ENCODE measurements at places on chromosomes 11 and 22.

GRCh38 chr11:7204778-7205177 is 46.9 kb upstream of the SYT9 start:
- no peak for DNase-seq

DNA sequence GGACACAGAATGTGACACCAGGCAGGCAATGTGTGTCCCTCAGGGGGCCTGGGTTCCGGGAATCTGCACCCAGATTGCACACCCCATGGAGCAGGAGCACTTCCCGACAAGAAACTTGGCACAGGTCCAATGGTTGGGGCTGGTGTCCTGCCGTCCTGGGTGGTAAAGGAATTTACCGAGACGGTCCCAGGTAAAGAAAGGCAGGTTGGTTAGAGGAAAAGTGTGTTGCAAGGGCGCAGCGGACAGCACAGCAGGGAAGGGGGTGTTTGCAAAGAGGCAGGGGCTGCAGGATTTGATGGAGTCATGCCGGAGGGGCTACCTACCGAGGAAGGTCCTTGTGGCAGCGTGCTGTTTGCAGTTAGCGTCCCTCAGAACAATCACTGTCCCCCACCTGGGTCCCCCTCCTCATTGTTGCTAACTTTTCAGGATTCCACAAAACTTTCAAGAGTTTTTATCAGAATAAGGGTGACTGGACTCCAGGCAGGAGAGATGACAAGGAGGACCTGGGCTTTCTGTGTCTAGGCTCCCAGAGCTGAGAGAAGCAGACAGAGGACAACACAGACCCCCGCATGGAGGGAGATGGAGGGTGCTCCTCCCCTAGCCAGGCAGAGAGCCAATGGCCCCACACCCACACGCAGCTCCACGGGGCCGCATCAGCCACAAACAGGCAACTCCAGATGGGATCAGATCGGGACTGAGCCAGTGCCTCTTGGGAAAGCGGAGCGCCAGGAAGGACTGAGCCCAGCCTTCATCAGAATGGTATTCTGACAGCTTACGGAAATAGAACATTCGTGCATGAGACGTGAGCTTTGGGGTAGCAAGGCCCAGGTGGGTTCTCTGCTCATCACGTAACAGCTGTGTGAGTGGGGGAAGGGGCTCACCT is 1423.9 kb downstream of the BRD1 start:
- DNase-seq = no peak

DNA sequence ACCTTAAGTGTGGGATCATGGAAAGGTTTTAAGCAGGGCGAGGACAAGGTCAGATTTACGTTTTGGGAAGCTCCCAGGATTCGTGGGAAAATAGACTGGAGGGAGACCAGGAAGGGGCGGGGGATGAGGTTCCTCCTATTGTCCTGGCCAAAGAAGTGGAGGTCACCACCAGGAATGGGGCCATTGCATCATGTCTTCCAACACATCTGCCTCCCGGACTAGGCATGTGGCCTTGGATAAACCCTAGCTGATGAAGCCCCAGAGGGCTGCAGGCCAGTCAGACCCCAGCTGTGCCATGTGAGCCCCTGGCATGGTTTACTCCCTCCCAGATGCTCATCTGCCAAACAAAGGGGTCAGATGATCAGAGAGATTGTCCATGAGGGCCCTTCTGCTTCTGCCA is 11.5 kb upstream of the YWHAH start:
- DNase-seq = no peak

- DNase-seq = no peak
Measured at GRCh38 chr11:21072558-21072957, 403.2 kb downstream of the NELL1 start.

- no peak for DNase-seq
Measured at GRCh38 chr11:92304271-92304670, 79.7 kb downstream of the FAT3 start.

GRCh38 chr22:47029244-47030074 is 267.0 kb downstream of the TBC1D22A start:
- no peak for DNase-seq

GRCh38 chr11:64241491-64242374 is 838 bp downstream of the FKBP2 start:
- DNase-seq = peak; percentile 29

GRCh38 chr11:110069158-110069737 is 23.9 kb upstream of the ZC3H12C start:
- DNase-seq = peak; percentile 41

GRCh38 chr22:47657224-47657623 is 894.8 kb downstream of the TBC1D22A start:
- DNase-seq = no peak

- no peak for DNase-seq
Measured at GRCh38 chr11:36041988-36042611, 98.2 kb downstream of the LDLRAD3 start.

GRCh38 chr11:109971184-109971523 is 122.0 kb upstream of the ZC3H12C start:
- no peak for DNase-seq

DNA sequence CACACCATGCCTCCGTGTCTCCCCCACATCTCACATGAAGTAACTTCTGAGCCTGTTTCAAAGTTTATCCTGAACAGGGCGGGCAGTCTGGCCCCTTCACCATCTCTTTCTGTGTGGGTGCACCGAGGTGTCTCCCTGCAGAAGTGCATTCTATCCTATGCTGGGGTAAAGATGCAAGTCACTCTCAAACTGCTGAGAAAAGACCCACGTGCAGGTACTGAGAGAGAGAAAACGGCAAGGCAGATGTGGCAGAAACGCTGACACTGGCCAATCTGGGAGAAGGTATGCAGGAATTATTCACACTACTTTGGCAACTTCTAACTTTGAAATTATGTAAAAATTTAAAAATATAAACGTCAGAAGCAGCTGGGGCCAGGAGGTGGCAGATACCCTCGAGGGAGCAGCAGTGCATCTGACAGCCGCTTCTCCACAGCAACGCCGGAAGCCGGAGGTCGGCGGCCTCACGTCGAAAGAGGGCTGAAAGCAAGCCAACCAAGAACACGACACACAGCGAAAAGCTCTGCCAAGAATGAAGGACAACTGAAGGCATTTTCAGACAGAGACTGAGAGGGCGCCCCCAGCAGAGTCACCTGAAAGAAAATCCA is 34.2 kb upstream of the MOB2 start:
- DNase-seq = no peak

GRCh38 chr11:9765320-9766101 is 101.6 kb downstream of the SWAP70 start:
- no peak for DNase-seq

DNA sequence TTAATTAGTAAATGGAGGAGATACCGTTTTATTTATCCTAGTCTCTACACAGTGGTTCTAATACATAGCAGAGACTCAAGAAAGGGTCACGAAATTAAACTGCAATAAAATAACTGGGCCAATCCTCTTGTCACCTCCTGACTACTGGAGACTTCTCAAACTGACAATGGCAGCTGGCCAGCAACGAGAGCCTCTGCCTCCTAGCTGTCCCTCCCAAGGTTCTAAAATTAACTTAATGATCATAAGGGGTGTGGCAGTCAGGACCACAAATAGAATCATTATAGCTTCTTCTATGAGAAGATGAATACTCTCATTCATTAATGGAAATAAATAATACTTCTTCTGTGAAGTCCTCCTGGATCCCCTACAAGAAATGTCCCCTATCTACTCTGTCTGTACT is 63.8 kb upstream of the APOA1 start:
- DNase-seq = no peak

- peak; percentile 80 for DNase-seq
Measured at GRCh38 chr11:19557720-19558140, 154.9 kb upstream of the NAV2 start.

DNA sequence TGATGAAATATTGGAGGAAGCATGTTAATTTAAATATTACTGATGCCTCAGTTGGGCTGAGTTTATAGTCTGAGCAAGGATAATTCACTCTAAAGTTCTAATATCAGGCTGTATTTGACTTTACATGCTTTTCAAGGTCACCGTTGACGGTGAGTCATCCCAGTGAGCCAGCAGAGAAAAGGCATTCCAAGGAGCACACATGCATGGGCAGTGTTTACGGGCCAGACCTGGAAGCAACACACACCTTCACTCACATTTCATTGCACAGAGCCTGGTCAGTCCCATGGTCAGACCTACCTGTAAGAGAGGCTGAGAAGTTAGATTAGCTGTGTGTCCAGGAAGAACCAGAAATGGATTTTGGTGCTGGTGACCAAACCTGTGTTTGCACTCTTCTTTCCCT is 53.5 kb downstream of the COMMD9 start:
- DNase-seq = no peak

- DNase-seq = peak; percentile 57
Measured at GRCh38 chr11:96012086-96012824, 88.3 kb upstream of the MTMR2 start.

GRCh38 chr11:6201481-6201880 is 2.5 kb downstream of the OR52W1 start:
- DNase-seq = peak; percentile 44
